ENCODE measurements at places on chromosomes 11 and 22. TPM values are rescaled to one million over a fixed set of nuclear protein-coding genes. Genes with fewer than 3 reads are reported as not detected.
A peak's percentile ranks its signal among the peaks of the same experiment; 100 is the strongest.

DNA sequence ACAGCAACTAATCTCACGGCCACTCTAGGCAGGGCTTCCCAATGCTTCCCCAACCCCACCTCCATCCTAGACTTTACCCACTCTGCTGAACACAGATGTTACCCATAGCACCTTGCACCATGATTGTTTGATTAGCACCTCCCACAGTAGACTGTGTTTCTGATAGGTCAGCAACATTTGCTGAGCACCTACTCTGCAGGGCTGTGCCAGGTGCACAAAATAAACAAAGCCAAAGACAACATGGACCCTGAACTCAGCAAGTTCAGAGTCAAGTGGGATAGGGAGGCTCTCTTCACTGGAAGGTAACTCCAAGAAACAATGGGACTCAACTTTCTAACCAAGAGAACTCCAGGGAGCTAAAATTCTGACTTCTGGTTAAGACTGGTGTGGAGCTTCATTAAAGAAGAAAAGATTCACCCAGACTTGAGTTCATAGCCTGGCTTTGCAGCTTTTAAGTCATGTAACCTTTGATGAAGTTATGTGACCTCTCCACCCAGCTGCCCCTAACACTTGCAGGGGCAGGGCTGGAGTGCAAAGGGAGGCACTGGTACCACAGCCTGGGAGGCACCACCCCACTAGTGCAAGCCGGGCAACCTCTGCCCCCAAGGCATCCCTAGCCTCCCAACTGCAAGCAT lies 6.7 kb upstream of the RTN4RL2 start:
- no peak for DNase-seq

- no peak for DNase-seq
These were observed 558.5 kb downstream of the MN1 start for GRCh38 chr22:27242917-27243589.

GRCh38 chr11:59556917-59557348 lies 45.6 kb downstream of the OR4D9 start:
- peak; percentile 59 for DNase-seq

DNA sequence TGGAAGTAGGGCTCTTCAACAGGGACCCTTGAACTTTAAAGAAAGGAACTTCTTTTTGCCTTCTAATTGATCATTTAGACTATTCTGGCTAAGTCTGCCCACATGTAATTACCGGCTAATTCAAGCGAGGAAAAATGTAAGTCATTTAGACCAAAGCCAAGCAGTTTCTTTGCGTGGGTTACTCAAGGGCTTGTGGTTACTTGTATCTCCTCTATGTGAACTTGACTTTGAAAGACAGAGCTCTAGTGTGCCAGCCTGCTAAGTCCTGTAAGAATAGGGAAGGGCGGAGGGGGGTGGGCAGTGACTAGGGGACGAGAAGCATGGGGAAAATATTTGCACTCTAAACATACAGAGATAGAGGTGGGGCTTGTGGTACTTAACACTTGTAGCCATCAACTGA lies 145.2 kb upstream of the TEAD1 start:
- DNase-seq = no peak

- DNase-seq = no peak
These were observed 14.9 kb upstream of the PRG2 start for GRCh38 chr11:57405271-57405860.

- no peak for DNase-seq
These were observed 12.8 kb upstream of the CHRM1 start for GRCh38 chr11:62933750-62934495.

DNA sequence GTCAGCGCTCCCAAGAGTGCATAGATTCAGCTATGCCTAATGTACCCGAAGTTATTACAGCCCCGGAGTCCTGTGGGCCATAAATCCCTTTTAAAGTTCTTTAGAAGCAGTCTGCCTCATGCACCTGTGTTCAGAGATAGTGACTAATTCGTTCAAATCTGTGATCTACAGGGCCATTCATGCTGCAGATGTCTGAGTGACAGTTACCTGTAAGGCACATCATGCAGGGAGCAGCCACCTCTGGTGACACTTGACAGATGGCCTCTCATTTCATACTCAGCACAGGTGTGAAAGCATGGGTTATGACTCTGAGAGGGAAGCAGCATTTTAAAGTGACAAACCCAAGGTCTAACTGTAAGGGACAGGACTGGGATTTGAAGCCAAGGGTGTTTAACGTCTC lies 2.4 kb upstream of the E2F8 start:
- no peak for DNase-seq

The DBX1 gene
- 5.3 TPM for total RNA-seq

The PRRG4 gene
- total RNA-seq = 0.06 TPM

All from neural progenitor cell (in vitro differentiated cells).